Stimulated activated CD4-positive, alpha-beta T cell treated with anti-CD3 and anti-CD28 coated beads, Interleukin-1b, Interleukin-23, amount 100 ng/mL, for 1 hour (primary cell): ENCODE measurements at places on chromosomes 6 and 20.

- no peak for DNase-seq
Observed at GRCh38 chr6:168045141-168045691, 33.8 kb downstream of the FRMD1 start.

- DNase-seq, result no peak
Observed at GRCh38 chr6:157462956-157463742, 82.2 kb downstream of the ZDHHC14 start.

DNA sequence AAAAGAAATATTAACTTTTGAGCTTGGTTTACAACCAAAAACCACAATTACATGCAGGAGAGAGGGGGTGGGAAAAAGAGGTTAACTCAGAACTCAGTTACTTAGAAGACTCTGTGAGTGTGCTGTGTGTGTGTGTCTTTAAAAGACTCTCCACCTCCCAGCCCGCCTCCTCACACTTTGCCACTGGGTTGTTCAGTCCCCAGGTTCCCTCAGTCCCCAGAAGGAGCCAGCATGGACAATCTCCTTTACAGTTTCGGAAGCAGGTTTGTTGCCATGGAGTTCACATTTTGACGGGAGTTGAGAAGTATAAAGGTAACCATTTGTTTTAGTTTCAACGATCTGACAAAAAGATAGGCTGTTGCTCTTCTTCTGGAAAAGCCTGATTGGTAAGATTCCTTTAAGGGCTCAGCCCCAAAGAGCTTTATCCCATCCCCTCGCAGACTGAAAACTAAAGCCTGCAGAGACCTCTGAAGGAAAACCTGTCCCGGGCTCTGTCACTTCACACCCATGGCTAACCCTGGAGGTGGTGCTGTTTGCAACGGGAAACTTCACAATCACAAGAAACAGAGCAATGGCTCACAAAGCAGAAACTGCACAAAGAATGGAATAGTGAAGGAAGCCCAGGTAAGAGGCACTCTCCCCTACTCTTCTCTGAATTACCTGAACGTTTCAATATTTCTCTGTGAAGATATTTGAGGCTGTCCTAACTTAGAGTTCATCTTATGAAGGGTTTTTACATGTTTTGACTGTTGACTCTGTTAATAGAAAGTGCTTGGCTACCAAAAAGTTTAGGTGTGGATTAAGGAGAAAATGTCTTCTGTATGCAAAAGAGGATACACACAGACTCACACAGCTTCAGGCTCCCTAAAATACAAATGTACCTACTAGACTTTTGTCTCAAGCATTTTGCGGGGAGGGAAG is at the start of gene SPTLC3:
Gene SPTLC3 (plus strand): TSS at position 212 of the 921 bp plus-strand sequence. CDS start 296 bp downstream, at position 508.
- DNase-seq, result no peak

GRCh38 chr6:115582386-115582785 is 478.3 kb downstream of the FRK start:
- no peak for DNase-seq

DNA sequence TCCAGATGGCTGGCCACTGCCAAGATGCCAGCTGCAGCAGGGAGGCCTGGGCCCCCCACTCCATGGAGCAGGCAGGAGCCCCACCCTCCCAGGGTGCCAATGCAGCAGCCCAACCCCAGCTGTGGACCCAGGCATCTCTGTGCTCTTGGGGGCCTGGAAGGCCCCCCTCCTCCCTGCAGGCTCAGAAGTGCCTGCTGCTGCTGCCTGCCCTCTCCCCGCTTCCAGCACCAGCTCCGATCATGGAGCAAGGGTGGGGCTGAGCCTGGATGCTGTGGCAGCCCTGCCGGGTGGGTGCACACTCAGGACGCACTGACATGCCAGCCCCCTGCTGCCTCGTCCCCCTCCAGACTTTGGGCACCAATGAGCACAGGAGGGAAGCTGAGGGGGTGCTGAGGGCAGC is 14.8 kb upstream of the ABCC10 start:
- no peak for DNase-seq

- no peak for DNase-seq
Observed at GRCh38 chr6:47532981-47533585, 55.5 kb downstream of the CD2AP start.

DNA sequence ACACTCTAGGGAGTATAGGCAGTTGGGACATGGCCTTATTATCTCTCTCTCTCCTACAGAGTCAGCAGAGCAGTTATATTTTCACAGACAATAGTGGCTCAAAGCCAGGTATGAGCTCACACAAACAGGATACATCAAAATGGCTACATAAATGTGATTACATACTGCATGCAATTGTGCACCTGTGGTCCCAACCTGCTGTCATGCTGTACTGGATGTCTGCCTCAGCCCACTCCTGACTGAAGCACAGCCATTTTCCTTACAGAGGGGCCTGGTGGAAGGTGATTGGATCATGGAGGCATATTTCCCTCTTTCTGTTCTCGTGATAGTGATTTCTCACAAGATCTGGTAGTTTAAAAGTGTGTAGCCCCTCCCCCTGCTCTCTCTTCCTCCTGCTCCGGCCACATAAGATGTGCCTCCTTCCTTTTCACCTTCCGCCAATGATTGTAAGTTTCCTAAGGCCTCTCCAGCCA is 37.0 kb upstream of the SAMHD1 start:
- no peak for DNase-seq

GRCh38 chr20:59747671-59748515 is 143.6 kb downstream of the PHACTR3 start:
- DNase-seq, result no peak

DNA sequence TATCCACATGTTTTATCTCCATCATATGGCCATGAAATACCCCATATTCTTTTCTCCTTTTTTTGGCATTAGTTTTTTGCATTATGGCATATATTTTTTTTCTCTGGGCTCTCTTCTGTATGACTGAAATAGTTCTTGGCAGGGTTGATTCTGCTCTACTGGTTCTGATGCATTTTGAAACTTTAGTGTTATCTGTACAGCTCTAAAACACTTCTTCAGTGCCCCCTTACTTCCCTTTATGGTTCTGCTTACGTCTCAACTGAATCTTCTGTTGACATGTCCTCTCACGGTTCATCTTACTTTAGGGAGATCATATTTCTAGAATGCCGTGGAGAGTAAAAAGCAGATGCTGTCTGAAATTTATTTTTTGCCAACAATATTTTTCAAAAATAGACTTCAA is 23.2 kb upstream of the TXNDC5 start:
- DNase-seq, result no peak

GRCh38 chr20:33963751-33964150 is 30.0 kb upstream of the RALY start:
- DNase-seq, result no peak

- DNase-seq, result no peak
Observed at GRCh38 chr6:30719356-30719755, 796 bp upstream of the TUBB start.

DNA sequence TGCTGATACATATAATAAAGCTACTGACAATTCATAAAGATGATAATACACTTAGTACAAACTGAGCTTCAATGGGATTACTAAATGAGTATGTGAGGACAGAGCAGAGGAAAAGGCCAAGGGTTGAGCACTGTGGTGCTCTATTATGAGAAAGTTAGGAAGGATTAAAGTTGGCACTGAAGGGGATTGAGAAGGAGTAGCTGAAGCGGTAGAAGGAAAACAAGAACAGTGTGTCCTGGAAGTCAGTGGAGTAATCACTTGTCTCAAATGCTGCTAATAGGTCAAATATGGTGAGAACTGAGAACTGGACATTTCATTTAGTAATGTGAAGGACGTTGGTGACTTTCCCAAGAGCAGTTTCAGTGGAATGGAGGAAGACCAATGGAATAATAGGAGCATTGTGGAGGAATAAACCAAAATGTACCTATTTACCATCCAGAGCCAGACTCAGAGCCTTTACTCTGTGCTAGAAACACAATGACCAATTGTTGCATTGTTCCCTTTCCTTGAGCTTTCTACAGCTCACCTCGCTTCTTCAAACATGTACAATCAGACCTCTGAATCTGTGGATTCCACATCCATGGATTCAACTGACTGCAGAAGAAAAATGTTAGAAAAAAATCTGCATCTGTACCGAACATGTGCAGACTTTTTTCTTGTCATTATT is 255.9 kb downstream of the LAMA2 start:
- DNase-seq, result no peak

- DNase-seq, result no peak
Observed at GRCh38 chr6:159935065-159935464, 33.8 kb upstream of the IGF2R start.

DNA sequence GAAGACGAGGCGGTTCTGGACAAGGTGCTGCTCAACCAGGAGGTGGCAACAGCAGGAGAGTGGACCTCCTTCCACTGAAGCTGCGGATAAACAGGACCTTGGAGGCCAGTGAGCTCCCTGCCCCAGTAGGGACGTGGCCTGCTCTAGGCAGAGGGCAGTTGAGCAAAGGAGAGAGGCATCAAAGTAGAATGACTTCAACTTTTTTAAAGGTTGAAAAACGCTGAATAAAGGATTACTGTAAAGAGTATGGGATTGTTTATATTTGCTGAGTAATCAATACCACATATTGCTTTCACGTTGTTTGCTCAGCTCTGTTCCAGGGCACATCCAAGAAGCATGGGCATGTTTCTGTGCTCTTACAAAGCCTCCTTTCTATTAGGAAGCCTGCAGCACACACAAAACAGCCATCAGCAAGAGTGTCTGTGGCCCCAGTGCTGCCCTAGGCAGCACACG is 48.1 kb downstream of the ERMARD start:
- DNase-seq, result no peak

DNA sequence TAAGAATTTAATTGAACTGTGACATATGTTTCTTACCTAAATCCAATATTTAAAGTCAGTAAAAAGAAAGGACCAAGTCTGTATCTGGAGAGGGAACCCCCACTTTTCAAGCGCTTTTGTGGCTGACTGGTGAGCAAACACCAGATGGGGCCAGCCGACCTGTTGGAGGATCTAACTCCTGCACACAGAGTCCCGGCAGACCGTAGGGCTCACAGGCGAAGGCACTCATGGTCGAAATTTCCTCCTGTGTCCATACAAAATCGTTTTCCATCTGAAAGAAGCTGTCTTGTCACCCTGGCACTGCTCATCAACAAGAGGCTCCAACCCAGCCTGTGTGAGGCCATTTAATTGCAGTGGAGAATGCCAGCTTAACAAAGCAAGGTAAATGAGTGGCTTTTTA is 94.0 kb downstream of the SCML4 start:
- no peak for DNase-seq

DNA sequence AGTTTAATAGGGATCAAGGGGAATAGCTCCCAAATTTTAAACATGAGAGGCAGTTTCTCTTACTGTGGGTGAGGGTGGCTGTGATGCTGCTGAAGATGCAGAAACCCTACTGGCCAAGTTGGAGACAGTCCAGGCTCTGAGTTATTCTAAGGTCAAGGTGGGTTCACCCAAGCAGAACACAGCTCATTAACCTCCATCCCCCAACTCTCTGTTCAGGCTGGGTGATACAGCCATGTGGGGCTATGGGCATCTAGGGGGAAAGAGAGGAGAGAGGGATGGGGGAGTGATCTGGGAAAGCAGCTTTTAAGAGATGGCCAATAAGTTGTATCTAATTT is 18.9 kb upstream of the TRAM2 start:
- no peak for DNase-seq

GRCh38 chr20:43728686-43729255 is 2.0 kb upstream of the GTSF1L start:
- DNase-seq, result no peak

- DNase-seq, result no peak
Observed at GRCh38 chr20:53016071-53016470, 43.9 kb downstream of the TSHZ2 start.

- peak; percentile 67 for DNase-seq
Observed at GRCh38 chr6:81752084-81752920, at the start of gene TENT5A. Gene TENT5A, minus strand, starts transcription at chr6:81752681. Its CDS starts 540 bp downstream, at chr6:81752141.

DNA sequence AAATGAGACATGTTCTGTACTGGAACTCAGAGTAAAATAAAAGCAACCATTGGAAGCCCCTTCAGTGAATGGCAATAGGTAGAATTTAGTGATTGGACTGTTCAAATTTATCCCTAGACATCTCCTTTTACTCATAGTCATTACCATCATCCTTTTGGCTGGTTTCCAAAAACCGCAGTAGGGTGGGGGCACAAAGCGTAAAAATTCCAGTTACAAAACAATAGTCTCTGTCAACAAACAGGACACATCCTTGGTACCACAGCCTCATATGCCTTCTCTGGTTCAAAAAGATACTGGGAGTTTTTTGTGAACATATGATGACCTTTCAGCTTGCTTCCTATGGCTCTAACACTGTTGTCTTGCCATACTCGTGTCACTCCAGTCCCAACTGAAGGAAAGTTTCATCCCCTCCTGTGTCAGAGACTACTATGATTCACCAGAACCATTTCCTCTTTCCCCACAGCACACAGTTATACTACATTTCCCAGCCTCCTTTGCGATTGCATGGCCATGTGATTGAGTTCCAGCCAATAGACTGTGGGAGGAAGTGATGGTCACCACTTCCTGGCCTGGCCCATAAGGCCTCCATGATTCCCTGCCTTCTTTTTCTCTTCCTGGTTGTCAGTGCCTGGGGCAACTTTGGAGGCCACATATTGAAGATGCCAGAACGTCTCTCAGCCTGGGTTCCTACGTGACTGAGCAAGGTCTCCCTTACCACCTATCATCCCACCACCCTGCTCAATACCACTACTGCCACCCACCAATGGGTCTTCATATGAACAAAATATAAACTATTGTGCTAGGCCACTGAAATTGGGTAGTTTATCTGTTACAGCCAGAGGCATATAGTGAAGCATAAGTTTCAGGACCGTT is 162.4 kb downstream of the ID4 start:
- no peak for DNase-seq

DNA sequence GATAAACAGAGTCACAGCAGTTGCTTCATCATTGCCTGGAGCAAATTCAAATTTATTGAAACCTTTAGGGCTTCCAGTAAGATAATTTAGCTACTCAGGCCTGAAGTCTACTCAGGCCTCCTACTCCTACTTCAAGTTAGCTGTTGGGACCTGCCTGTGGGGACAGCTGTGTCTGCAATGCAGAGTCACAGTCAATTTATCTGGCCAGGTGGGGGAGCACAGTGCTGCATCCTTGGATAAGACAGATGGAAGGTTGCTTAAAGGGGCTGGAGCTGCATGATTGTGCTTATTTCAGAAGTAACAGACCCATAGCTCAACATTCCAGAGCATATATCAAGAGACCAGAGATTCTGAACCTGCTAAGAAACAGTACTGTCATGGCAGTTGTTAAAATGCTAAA is 932.1 kb downstream of the QKI start:
- DNase-seq, result no peak

DNA sequence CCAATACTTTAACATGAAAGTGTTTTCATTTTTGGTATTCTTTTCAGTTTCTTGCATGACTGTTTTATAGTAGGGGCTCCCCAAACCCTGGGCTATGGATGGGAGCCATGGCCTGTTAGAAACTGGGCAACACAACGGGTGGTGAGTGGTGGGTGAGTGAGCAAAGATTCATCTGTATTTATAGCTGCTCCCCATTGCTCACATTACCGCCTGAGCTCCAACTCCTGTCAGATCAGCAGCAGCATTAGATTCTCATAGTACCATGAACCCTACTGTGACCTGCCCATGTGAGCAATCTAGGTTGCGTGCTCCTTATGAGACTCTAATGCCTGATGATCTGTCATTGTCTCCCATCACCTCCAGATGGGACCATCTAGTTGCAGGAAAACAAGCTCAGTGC is 42.3 kb upstream of the HMGCLL1 start:
- DNase-seq, result no peak

GRCh38 chr6:41887331-41887751 is 7.8 kb downstream of the USP49 start:
- DNase-seq, result no peak
